NCI-H1092 treated with DMSO at 0.1 percent for 48 hours (cell line): ENCODE measurements at places on chromosomes 11 and 22.
A peak's percentile ranks its signal among the peaks of the same experiment; 100 is the strongest.

GRCh38 chr11:119691020-119691666 lies 37.9 kb downstream of the NECTIN1 start:
- DNase-seq: no peak

- no peak for DNase-seq
Observed at GRCh38 chr11:41225856-41226633, 233.4 kb downstream of the LRRC4C start.

- DNase-seq: no peak
Observed at GRCh38 chr22:24407278-24407665, 20.1 kb upstream of the ADORA2A start.

GRCh38 chr22:17836992-17837742 lies 62.9 kb upstream of the BID start:
- DNase-seq: no peak

DNA sequence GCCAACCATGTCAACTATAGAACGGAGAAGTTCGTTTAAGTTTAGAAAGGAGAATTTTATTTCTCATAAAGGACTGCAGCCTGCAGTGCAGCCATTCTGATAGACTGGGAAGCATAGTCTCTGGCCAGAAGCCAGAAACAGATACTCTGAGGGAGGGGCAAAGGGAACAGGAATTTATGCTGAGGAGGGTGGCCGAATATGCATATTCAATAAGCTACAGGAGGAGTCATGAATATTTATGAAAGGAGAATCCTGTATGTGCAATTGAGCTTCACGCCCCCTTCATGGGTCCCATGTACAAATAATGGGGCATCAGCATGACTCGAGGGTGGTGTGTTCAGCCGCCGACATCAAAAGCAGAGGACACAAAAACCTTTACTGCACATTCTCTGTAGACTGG lies 199.9 kb downstream of the CWF19L2 start:
- no peak for DNase-seq

DNA sequence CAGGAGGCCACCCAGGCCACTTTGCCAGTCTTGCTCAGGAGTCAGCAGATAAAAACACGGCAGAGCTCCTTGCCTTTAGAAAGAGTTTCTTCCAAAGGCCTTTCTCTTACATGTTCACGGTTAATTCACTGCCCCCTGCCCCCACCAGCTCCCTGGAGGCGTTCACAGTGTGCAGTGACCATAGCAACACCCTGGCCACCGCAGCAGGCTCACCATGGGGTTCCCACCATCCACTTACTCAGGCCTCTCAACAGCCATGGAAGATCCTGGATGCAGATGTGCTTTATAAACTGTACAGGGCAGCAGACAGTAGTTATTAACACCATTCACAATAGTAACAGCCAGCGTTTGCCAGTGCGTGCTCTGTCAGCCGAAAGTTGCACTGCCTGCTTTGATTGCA lies 10.6 kb upstream of the MYO7A start:
- peak; percentile 48 for DNase-seq

DNA sequence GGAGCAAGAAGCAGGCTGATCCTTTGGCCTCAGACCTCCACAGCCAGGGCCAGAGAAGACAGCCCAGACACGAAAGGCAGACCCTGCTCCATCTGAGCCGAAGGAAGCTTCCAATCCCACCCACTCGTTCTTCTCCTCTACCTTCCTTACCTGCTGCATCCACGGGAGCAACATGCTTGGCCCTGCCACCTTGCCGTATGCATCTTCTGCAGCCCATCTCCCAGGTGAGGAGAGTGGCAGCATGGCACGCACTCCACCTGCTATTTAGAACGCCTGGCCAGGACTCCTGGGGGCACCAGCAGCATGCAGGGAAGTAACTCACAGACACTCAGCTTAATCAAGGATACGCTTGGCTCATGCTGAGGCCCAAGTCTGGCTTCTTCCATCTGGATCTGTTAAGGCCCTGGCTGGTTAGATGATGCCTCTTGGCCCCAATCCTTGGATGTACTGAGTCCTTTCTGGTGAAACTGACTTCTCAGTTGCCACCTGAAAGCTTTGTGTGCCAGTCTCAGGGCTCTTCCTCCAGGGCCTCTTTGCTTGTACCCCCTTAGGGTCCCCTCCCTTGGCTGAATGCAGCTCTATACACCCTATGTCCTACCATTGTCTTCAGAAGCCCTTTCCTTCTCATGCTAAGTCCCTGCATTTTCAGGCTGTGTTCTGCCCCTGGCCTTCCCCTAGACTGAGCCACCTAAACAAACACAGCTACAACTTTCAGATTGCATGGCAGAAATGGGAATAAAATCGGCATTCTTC lies 604.9 kb downstream of the BUD13 start:
- no peak for DNase-seq

DNA sequence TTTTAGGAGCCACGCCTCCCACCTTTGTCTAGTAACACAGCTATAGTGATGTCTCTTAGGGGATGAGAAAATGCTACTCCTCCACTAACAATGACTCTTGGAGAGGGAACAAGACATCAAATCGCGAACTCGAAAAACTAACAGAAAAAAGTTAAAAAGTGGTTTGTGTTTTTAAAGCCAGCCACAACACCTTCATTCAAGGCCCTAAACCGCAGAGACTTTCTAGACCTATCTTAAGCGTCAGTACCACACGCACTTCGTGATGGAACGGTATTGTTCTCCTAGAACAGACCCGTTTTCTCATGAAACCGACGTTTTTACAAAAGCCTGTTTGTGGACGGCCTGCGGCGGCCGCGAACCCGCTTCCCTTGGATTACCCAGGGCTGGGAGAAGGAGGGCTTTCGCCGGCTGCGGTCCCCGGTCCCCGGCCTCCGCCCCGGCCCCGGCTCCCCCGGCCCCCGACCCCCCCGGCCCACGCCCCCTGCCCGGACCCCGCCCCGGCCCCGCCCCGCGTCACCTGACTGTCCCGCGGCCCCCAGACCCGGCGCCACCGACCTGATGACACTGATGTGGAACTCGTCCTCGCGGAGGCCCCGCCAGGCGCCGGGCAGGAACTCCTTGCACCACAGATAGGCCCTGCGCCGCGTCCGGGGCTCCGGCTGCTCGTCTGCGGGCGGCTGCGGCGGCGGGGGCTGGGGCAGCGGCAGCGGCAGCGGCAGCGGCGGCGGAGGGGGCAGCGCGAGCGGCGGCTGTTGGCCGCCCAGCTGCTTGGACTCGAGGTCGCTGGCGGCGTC lies 718 bp downstream of the CHKA start:
- DNase-seq: peak; percentile 51

GRCh38 chr11:19962801-19963175 lies 197.5 kb downstream of the DBX1 start:
- DNase-seq: no peak

DNA sequence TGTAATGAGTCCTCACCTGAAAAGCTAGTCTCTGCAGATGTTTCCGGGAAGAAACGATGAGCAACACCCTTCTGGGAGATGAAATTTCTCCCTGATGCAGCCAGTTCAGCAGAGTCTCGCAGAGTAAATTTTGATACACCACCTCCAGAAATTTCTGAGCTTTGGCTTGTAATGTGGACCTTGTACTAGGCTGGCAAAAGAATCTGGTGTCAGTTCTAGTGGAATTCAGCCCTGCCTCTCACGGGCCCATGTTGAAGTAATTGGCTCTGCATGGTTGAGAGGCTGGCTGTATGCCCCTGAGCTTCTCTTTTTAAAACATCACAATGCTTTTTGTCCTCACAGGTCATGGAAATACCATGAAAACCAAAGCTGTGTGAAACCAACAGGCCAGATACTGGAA lies at the start of gene GLYAT:
Gene GLYAT, minus strand, starts transcription at position 125 of the 400 bp plus-strand sequence. CDS start 7,447 bp downstream, outside the sequence.
- DNase-seq: no peak

DNA sequence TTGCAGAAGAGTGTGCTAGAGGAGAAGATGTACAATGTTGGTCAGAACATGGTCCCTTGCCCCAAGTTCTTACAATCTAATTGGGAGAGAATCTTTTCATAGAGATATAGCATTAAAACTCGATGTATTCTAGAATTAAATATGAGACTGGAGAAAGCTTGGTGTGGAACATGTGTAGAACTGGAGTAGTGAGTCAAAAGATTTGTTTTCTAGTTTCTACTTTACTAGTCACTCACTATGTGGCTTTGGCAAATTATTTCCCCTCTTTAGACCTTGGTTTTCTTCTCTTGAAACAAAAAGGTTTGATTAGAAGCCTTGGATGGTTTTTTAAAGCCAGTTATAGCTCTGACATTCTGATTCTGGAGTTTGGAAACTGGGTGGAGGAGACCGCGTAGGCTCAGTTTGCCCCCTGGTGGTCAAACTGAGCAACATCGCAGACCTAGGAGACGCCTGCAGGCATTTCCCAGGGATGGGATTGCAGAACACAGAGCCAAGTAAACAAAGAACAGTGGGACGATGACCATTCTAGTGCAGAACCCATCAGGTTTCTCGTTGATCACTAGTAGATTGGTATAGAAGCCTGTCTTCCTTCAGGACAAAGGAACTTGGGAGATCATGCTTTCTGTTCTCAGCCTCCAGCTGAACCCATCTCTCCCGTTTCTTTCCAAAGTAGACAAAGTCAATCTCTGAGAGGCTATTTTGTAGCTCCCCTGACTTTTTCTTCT lies 8.5 kb upstream of the CHRDL2 start:
- DNase-seq: no peak

DNA sequence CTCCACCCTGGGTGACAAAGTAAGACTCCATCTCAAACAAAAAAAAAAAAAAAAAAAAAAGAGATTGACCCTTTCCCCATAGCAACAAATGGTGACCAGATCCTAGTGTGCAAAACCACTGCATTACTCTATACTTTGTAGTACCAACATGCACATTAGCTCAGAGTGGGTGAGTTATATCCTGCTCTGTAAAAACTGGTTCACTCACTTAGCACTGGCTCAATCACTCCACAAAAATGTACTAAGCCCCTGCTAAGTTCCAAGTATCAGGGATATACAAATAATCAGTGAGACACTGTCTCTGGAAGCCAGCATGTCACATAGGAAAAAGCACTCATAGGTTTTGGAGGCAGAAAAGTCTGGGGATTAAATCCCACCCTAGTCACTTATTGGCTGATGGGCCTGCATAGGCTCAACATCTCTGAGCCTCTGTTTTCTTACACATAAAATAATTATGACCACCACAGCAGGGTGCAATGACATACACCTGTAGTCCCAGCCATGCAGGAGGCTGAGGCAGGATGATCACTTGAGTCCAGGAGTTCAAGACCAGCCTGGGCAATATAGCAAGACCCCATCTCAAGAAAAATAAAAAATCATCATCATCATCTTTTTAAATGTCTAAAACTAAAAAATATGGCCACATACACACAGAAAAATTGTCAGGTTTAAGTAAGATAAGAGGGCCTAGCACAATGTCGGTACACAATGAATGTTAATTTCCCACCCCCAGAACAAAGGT lies 11.9 kb downstream of the FAM168A start:
- no peak for DNase-seq

- DNase-seq: no peak
Observed at GRCh38 chr11:94771951-94772350, 3.8 kb downstream of the AMOTL1 start.

- no peak for DNase-seq
Observed at GRCh38 chr11:126385991-126386728, 30.7 kb downstream of the ST3GAL4 start.

DNA sequence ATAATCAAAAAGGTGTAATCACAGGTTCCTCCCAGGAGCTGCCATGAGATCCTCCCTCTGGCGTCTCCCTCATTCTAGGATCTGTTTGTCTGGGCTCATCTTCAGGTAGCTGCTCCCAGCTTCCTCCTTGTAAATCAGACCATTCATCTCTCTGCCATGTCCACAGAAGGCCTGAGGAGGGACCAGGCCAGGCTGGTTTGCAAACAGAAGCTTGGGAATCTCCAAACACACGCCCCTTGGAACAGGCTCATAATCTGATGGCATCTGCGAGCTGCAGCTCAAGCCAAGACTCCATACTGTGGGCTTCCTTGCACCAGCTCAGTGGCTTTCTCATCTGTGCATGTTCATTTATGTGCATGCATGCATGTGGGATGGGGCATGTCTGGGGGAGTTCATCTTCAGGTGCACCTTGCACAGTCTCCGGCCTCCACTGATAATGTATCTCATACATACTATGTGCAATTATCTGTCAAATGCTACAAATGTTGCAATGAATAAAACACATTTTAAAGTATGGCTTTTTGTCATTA lies 134.9 kb downstream of the NXPE2 start:
- no peak for DNase-seq

GRCh38 chr11:128715691-128716561 lies 22.1 kb downstream of the FLI1 start:
- peak; percentile 67 for DNase-seq

GRCh38 chr11:75562836-75563484 lies 907 bp downstream of the SERPINH1 start:
- DNase-seq: no peak

- DNase-seq: no peak
Observed at GRCh38 chr11:35107861-35108260, 31.1 kb upstream of the CD44 start.

DNA sequence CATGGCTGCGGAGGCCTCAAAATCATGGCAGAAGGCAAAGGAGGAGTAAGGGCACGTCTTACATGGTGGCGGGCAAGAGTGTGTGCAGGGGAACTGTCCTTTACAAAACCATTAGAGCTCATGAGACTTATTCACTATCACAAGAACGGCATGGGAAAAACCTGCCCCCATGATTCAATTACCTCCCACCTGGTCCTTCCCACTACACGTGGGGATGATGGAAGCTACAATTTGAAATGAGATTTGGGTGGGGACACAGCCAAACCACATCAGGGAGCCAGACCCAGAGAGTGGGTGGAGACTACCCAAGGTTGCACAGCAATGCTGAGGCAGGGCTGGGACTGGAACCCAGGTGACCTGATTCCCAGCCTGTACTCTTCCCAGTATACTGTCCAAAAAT lies 8.6 kb upstream of the TMPRSS6 start:
- DNase-seq: no peak
